HT1080 (cell line): ENCODE measurements at places on chromosomes 11 and 22. TPM values are rescaled to one million over a fixed set of nuclear protein-coding genes. Genes with fewer than 3 reads are reported as not detected.

Gene MS4A7
- not detected in 2 replicates for total RNA-seq

GRCh38 chr11:114175706-114176105 is 116.2 kb downstream of the ZBTB16 start:
- DNase-seq, result no peak

DNA sequence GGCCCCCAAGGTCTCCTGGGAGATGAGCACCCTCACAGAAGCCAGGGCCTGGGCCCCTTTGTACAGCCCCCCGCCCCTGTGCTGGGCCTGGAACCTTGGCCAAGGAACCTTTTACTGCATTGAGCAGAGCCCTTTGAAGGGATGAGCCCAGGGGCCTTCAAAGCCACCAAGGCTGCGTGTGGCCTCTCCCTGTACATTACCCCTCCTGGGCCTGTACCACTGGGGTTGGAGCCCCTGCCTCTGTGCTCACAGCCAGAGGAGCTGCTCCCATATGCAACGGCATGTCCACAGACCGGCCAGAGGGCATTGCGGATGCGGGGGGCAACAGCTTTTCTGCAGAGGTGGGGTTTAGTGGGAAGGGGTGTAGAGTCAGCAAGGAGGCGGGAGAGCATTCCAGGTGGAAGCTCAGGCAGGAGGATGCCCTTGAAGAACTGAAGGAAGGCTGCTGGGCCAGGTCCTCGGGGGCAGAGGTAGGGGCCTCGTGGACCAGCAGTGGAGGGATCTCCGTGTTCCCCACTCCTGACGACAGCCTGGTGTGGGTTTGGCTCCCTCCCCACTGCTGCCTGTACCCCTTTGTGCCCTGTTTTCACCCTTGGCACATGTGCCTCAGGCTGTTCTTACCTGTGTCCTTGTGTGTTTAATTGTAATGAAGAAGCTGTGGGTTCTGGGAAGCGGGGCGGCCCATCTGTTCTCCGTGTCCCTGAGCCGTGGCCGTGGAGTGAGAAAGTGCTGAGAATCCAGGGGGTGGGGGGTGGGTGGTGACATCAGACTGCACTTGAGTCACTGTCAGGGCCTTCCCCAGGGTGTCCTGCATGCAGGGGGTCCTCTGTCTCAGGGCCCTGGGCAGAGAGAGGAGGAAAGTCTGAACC is 46.9 kb downstream of the ARHGAP8 start:
- DNase-seq, result no peak

Gene ST14
- 0.07 and 0.31 TPM in 2 replicates for total RNA-seq

Gene C11orf21
- total RNA-seq, result 0.34 TPM in 1 of 2 replicates, not detected in the other

Gene LPXN
- 22.3 and 24.7 TPM in 2 replicates for total RNA-seq

Gene TREH
- not detected in 2 replicates for total RNA-seq

Gene PRG2
- total RNA-seq, result not detected in 2 replicates

GRCh38 chr22:24066260-24066659 is 55.2 kb downstream of the CABIN1 start:
- no peak for DNase-seq

- no peak for DNase-seq
These were observed 2.0 kb upstream of the JAML start for GRCh38 chr11:118226781-118227180.

GRCh38 chr11:57514538-57515331 is 767 bp downstream of the SLC43A1 start:
- DNase-seq, result peak; percentile 40

Gene P2RY6
- 0.33 TPM in 1 of 2 replicates, not detected in the other for total RNA-seq

- DNase-seq, result no peak
These were observed 11.0 kb downstream of the ZNRF3 start for GRCh38 chr22:28894334-28894733.

Gene HDHD5
- 62.0 and 73.3 TPM in 2 replicates for total RNA-seq

GRCh38 chr11:44658506-44658850 is 68.3 kb upstream of the TSPAN18 start:
- DNase-seq, result no peak

DNA sequence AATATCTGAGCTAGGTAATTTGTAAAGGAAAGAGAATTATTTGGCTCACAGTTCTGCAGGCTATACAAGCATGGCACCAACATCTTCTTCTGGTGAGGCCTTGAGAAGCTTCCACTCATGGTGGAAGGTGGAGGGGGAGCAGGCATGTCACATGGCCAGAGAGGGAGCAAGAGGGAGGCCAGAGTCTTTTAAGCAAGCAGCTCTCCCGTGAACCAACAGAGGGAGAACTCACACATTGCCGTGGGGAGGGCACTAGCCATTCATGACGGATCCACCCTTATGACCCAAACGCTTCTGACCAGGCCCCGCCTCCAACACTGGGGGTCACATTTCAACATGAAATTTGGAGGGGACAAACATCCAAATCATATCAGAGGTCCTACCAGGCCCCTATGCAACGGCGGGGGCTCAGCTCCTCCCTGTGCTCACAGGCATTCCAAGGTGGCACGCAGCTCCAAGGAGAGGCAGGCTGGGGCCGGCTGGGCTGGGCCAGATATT is 4.6 kb downstream of the C11orf96 start:
- DNase-seq, result peak; percentile 40

DNA sequence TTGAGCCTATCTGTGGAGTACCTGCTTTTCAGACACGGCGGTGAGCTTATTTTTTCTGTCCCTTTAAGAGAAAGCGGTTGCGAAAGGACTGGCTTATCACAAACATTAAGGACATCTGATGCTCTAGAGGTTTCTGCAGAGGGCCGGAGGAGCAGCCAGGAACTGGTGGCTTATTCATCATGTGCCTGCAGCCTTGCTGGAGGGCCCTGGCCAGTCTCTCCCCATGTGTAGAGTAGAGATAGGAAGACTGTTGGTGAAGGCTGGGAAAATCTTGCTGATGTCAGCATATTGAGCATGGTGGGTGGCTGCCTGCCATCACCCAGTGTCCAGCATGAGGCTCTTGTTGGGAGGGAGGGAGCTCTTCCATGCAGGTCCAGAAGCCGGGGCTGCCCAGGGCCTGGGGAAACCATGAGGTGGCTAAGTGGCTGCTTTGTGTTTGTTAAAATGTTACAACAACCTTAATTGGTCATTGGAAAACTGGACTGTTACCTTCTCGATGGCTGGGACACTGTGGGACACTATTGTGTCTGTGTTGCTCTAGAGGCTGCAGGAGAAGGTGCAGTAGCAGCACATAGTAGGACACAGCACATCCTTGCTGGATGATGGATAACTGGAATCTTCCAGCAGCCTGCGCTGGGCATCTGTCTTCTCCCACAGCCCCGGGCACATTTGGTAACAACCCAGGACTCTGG is 54.3 kb downstream of the TSPAN18 start:
- no peak for DNase-seq

- DNase-seq, result no peak
These were observed 247.6 kb downstream of the CADM1 start for GRCh38 chr11:115256397-115257197.

- DNase-seq, result peak; percentile 42
These were observed 475 bp downstream of the MAPK12 start for GRCh38 chr22:50260801-50261614.

Gene OR2AG1
- total RNA-seq, result not detected in 2 replicates

GRCh38 chr11:111372538-111372937 is 6.5 kb downstream of the POU2AF1 start:
- DNase-seq, result no peak

- no peak for DNase-seq
These were observed 49.7 kb downstream of the TRIOBP start for GRCh38 chr22:37746366-37747079.

Gene RGL4
- not detected in 2 replicates for total RNA-seq

GRCh38 chr11:113771964-113772363 is 1.5 kb downstream of the ZW10 start:
- DNase-seq, result no peak

Gene OR51A4
- total RNA-seq, result not detected in 2 replicates

- no peak for DNase-seq
These were observed 76.9 kb downstream of the BCR start for GRCh38 chr22:23256986-23257888.

DNA sequence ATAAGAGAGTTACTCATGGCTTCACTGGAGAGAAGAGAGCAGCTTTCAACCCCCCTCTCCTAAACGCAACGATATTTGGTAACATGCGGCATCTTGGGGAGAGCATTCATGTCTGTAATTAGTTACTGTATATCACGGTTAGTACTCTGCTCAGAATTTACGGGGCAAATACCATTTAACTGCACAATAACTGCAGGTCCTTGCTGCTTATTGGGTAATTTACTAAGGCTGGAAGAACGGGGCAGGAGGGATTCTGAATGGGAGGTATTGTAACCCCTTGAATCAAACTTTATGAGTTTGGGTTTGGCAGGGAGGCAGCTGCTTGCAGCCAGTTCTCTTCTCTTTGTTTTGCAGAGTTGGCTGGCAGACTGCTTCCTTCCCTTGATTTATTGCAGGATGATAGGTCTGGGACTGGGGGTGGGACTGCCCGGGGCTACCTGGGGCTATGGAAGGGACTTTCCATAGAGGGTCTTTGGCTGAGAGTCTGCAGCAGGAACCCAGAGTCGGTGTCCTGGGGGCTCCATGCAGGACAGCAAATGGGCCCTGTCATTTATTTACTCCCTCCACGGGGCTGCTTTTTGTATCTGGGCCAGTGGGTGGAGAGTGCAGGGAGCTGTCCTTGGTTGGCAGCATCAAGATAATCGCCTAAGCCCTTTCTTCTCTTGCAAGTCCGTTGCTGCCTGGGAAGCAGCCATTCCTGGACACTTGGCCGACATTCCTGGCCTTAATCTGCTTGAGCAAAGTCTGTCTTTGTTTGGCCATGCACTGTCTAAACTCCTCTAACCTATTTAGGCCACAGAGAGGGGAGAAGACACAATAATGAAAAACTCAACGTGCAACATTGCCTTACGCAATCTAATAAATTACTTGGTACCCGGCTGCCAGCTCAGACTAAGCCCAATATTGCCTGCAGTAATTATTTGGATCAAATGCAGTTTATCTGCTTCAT is 188.9 kb downstream of the ST3GAL4 start:
- DNase-seq, result peak; percentile 34

Gene SLCO2B1
- total RNA-seq, result not detected in 2 replicates

GRCh38 chr11:86818462-86819192 is 18.3 kb downstream of the PRSS23 start:
- peak; percentile 72 for DNase-seq

DNA sequence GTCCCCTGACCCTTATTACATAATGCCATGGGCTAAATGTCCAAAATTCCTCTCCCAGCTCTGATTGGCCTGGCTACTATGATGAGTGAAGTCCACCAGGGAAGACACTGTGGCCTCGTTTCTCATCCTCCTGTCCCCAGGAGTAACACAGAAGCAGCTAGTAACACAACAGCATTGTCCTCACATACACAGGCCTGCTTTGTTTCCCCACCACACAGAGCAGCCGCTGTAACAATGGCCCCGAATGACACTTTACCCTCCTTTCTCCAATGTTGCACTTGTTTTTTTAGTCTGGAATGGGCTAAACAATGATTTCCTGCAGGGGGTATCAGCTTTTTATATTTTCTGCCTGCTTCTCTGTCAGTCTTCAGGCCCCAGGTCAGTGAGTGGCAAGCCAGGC is at the start of gene PRR5L:
Gene PRR5L, plus strand, starts transcription at position 363 of the 400 bp plus-strand sequence. CDS start 104,834 bp downstream, outside the sequence.
- DNase-seq, result no peak

GRCh38 chr11:64850979-64851567 is 6.6 kb upstream of the CDC42BPG start:
- no peak for DNase-seq

DNA sequence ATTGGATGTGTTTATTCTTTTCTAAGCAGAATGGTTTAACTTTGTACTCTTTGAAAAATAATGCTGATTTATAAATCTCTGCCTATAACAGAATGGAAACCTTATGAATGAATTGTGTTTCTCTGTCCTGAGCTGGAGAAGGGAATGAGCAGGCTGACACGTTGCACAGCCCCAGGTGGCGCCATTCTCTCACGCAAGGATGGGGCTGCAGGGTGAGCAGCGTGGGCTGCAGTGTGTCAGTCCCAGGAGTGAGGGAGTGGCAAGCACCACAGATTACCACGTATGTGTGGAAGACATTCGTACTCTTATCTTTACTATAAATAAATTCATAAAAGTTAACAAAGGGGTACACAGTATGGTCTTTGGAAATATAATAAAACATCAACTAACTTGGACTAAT is 33.4 kb downstream of the FDX1 start:
- DNase-seq, result peak; percentile 41

Gene MYOD1
- not detected in 2 replicates for total RNA-seq

- peak; percentile 69 for DNase-seq
These were observed 1.1 kb upstream of the MRGPRX4 start for GRCh38 chr11:18171377-18172000.

GRCh38 chr11:4916581-4916980 is 2.6 kb downstream of the OR51G2 start:
- DNase-seq, result no peak

DNA sequence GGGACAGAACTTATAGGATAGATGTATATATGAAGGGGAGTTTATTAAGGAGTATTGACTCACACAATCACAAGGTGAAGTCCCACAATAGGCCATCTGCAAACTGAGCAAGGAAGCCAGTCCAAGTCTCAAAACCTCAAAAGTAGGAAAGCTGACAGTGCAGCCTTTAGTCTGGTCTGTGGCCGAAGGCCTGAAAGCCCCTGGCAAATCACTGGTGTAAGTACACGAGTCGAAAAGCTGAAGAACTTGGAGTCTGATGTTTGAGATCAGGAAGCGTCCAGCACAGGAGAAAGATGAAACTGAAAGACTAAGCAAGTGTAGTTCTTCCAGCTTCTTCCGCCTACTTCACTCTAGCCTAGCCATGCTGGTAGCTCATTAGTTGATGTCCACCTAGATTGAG is 799.6 kb upstream of the ARHGAP42 start:
- DNase-seq, result no peak

Gene MYEOV
- total RNA-seq, result 0.73 and 1.1 TPM in 2 replicates

- DNase-seq, result no peak
These were observed 50.4 kb downstream of the ST3GAL4 start for GRCh38 chr11:126405906-126406305.

Gene RAB38
- not detected in 2 replicates for total RNA-seq
